ENCODE measurements at places on chromosomes 16 and 17.

- DNase-seq: no peak
These were observed 551.9 kb upstream of the ZFHX3 start for GRCh38 chr16:73599870-73600269.

- DNase-seq: no peak
These were observed 2.4 kb upstream of the NFATC3 start for GRCh38 chr16:68082629-68083238.

GRCh38 chr17:40313668-40314583, 4.9 kb downstream of the RARA start:
- DNase-seq: no peak

DNA sequence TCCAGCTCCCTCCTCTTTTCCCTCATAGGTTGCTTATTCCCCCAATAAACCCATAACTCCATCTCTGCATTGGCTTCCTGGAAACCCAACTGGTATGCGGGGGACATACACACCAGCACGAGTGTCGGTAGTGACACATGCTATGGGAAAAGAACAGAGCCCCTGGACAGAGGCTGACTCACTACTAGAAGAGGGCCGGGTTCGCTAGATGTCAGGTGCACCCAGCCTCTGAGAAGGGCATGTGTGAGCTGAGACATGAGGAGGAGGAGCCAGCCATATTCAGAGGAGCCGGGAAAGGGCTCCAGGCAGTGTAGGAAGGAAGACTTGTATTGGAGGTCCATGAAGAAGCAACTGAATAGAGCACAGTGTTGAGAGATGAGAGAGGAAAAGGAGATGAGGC, 241.1 kb downstream of the SOX9 start:
- no peak for DNase-seq

- DNase-seq: no peak
These were observed 2.5 kb upstream of the MRPS23 start for GRCh38 chr17:57852092-57852954.

DNA sequence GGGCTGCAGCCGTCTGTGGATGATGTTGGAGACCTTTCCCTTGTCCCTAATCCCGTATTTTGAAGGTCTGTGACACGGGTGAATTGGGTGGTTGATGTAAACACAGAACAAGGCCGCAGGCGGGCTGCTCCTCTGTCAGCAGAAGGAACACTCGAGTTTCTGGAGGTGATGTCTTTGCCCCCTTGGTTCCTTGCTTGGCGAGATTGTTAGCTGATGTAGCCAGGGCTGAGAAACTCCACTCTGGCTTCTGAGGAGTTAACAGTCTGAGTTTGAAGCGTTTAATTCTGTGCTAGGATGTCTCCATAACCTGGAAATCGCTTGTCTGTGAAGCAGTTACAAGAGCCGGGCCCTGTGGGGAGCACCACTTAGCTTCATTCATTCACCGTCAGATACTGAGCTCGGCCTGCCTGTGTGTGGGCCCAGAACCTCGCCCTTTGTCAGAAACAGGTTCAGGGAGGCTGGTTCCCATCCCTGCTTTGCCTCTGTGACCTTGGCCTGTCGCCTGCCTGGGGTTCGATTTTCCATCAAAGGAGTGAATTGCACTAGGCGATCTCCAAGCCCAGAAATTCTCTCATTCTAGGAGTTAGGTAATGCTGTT, 1.3 kb downstream of the MAPK8IP3 start:
- no peak for DNase-seq

- no peak for DNase-seq
These were observed 62.6 kb downstream of the KSR1 start for GRCh38 chr17:27518545-27519521.

DNA sequence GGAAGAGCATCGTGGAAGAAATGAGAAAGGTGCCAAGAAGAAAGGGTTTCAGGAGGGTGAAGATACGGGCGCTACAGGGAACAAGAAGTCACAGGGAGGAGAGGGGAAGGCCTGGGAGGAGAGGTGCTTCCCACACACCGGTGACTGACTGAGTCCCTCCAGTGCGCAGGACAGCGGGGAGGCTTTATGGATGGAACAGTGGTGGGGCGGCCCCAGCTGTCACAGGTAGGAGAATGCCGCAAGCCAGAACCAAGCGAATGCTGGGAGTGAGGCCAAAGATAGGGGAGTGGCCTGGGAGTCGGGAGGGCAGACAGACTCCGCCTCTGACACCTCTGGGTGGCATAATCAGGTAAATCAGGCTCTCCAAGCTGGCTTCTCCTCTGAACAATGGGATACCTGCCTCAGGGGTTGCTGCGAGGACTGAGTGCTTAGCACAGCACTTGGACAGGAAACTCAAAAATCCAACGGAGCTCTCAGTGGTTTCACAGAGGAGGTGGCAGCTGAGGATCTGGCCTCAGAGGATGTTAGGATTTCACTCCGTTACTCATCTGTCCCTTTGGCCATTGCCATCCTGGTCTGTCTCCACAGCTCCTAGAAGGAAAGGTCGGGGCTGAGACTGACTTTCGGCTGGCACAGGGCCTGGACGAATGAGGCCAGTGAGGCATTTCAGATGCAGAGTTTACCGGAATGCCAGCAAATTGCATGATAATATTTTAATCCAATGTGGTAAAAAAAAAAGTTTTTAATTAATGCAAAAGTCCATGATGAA, 717 bp upstream of the CNP start:
- DNase-seq: peak; percentile 49

DNA sequence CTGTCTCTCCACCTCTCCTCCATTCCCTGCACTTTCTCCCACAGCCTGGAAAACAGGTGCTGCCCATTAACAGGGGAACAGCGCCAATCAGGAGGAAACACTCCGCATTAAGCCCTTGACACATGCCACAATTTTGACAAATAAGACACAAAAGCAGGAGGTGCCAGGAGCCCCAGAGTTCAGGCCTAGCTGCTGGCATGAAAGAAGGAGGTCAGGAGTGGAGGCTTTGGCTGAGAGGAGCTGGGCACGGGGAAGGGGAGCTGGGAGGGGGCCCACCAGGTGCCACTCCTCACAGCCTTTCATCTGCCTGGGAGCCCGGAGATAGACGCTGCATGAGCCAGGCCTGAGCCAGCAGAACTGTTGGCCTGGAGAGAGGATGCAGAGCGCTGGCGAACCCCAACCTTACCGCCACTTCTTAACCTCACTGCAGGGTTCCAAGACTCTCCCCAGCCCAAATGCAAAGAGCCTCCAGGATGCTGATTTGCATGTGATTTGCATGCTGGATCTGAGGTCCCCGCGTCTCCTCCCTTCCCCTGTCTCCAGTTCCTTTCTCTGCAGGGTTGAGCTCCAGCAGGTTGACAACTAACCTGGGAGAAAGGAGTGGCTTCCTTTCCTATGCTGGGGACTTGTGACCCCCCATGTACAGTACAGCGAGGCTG, 139.8 kb upstream of the SDK2 start:
- DNase-seq: no peak

DNA sequence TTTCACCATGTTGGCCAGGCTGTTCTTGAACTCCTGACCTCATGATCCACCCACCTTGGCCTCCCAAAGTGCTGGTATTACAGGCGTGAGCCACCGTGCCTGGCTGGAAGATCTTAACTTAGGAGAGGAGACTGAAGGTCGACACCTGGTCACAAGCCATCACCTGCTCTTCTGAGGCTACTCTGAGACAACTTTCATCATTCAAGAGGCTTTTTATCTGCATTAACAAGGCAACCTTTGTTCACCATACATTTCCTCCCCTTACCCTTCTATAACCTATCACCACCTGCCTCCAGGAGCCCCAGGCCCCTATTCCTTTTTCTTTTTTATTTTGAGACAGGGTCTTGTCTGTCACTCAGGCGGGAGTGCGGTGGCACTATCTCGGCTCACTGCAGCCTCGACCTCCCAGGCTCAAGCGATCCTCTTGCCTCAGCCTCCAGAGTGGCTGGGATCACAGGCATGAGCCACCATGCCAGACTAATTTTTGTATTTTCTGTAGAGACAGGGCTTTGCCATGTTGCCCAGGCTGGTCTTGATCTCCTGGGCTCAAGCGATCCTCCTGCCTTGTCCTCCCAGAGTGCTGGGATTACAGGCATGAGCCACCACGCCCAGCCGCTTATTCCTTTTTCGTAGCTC, 6.2 kb downstream of the LITAF start:
- DNase-seq: no peak

DNA sequence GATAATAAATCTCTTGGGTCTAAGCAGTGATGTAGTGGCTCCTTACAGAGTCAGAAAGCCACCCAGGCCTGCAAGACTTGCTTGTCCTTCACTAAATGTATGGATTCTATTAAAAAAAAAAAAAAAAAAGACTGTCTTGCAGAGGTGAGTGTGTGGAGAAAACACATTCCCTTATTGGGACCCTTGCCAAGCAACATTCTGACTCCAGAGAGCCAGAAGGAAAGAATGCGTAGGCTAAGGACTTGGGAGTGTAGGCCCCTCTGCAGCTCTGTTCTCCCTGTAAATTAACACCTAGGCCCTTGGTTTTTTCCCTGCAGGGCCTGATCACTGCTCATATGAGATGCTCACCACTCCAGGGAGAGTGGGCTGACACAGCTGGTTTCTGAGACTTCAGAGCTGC, 17.8 kb downstream of the SCPEP1 start:
- DNase-seq: no peak

DNA sequence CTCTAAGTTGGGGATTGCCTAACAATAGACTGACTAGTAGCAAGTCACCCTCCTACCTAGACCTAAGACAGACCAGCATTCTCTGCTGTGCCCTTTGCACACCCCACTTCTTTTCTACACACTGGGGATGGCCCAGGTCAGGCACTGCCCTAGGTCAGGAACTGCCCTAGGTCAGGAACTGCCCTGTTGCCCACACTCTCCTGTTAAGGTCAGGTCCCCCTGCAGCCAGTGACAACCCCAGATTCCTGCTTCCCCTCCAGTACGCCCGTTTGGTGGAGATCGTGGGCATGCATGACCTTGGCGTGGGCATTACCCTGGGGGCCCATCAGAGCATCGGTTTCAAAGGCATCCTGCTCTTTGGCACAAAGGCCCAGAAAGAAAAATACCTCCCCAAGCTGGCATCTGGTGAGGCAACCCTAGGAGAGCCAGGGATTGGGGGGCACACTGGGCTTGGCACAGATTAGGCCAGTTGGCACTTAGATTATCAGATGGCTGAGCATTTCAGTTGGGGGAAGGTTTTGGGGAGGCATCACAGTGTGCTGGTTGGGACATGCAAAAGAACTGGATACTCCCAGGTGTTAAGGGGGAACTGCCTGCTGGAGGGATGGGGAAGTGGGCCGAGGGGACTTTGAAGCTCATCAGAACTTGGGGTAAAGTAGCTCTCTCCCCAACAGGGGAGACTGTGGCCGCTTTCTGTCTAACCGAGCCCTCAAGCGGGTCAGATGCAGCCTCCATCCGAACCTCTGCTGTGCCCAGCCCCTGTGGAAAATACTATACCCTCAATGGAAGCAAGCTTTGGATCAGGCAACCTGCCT, 1.7 kb downstream of the ACADVL start:
- no peak for DNase-seq

- no peak for DNase-seq
These were observed 47.4 kb upstream of the FOXJ1 start for GRCh38 chr17:76188213-76189016.

DNA sequence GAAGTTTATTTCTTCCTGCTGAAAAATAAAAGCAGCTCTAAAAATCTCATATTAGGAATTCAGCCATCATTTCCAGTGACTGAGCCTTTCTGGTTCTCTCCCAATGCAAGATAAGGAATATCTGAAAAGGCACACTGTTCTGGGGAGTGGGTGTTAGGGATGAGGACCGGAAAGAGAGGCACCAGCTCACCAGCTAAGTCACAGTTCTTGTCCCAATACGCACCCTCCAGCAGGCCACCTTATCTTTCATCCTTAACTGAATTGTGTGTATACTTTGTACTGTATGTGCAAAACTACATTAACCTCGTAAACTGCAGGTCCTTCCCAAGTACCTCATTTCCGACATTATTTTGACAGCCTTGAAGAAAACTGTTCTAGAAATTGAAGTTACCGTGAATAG, 11.0 kb downstream of the AMFR start:
- DNase-seq: no peak

GRCh38 chr17:16938496-16939207, 33.3 kb downstream of the TNFRSF13B start:
- DNase-seq: no peak

DNA sequence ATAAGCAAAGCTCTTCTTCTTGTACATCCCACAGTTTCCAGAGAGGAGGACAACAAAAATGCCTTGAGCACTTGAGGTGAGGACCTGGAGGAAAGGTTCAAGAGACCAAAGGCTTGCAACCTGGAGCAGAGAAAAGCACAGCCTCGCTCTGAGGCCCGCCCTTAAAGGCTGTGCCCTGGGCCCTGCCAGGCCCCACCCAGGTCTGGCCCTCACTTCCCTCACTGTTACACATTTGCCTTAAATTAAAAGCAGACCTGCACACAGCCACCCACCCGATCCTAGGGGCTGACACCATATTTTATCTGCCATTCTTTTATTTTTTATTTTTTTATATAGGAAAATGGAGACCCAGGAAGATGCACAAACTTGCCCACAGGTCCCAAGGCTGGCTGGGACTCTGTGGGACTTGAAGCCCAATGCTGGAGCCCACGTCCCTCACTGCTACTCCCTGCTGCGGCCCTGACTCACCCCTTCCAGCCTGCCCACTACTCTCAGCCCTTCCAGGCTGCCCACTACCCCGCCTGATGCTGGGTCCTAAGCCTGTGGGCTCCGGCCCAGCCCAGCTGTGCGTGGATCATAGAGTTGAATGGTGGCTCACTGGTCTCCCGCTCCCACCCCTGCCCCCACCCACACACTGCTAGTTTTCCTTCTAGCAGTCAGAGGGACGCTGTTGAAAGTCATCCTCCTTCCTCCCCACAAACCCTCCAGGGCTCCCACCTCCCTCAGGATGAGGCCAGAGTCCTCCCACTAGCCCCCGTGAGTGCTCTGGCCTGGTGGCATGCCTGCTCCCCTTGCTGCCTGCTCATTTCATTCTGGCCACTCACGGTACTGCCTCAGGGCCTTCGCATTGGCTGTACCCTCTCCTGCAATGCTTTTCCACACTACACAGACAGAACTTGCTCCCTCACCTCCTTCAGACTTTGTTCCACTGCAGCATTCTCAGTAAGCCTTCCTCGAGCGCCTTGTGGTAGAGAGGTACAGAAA, 77.6 kb upstream of the MED9 start:
- DNase-seq: no peak

DNA sequence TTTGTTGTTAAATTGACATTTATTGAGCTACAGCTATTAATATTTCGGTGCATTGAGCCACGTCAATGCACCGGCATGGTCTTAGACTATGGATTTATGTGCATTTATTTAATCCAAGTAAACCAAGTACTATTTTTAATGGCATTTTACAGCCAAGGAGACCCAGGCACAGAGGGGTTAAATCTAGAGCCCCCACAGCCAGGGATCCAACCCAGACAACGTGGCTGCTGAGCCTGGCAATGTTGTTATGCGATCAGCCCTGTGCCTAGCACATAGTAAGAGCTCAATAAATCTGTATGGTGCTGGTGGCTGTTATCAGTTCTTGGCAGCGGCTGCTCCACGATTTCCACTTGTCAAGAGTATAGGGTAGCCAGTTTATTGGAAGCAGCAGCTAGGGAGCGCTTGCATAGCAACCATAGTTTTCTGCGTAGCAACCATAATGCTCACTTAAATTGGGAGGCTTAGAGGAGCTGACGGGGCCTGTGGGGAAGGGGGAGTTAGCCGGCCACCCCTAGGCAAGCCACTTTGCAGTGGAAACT, 541 bp upstream of the RBBP6 start:
- DNase-seq: no peak

All from activated T-helper 9 cell treated with anti-CD3 and anti-CD28 coated beads, Interleukin-2, amount 50 U/mL, for 16 hours (primary cell).